ENCODE measurements at places on chromosomes 2 and 18.

DNA sequence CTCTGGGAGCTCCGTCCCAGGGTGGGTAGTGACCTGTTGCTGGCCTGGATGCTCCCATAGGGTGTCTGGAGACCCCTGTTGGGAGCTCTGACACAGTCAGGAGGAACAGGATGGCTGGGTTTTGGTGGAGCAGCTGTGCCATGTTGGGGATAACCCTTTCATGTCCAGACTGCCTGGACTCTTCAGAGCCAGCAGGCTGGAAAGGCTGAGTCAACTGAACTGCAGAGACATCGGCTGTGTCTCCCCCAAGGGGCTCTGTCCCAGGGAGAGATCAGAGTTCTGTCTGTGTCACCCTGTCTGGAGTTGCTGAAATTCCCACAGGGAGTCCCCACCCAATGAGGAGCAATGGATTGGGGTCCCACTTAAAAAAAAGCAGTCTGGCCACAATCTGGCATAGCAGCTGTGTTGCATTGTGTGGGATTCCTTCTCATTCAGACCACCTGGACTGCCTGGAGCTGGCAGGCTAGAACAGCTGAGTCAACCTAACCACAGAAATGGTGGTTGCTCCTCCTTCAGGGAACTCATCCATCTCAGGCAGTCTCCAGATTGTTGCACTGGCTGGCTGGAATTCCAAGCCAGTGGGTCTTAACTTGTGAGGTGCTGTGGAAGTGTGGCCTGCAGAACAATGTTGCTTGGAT, 37.2 kb downstream of the AGPS start:
- DNase-seq = no peak

- DNase-seq = no peak
Measured at GRCh38 chr2:145023334-145023934, 503.5 kb upstream of the ZEB2 start.

- DNase-seq = no peak
Measured at GRCh38 chr2:7020468-7020867, 103.3 kb downstream of the RNF144A start.

- DNase-seq = no peak
Measured at GRCh38 chr18:56541340-56541739, 97.1 kb downstream of the TXNL1 start.

DNA sequence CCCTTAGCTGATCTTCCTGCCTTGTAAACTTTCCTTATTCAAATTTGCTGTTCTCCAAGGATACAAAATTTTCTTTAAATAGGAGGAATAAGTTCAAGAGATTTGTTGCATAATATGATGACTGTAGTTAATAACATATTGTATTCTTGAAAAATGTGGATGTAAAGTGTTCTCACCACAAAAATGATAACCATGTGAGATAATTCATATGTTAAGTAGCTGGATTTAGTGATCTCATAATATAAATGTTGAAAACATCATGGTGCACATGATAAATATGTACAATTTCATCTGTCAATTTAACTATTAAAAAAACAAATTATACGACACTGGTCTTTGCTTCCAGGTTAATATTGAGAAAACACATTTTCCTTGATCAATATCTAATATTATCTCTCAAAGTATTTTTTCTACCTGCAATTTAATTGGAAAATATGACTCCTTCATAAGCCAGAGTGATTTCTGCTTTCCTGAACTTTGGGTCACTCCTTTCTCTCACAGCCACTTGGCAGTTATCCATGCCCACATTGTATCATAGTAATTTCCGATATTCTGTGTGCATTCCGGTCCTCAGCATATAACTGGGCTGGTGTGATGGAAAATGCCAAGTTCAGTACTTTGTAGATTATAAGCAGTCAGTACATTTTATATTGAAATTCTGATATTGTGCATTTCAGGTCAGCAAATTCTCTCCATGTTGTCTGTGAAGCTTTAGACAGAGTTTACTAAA, 152.6 kb downstream of the GULP1 start:
- no peak for DNase-seq

DNA sequence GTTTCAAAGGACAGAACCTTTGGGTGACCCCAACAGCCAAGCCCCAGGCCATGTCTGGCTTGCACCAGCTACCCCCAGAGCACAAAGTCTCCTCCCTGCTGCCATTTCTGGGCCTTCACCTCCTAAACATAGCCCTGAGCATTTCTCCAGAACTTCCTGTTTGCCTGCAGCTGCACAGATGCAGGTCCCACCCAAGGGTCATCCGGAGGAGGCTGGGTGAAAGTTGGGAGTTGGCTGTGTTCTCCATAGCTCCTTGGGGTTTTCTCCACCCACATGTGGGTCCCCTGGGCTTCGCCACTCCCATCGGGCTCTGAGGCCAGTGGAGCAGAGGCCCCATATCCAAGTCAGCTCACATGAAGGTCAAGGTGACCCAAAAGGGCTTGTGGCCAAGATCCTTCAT, 4.3 kb downstream of the TNP1 start:
- no peak for DNase-seq

GRCh38 chr18:33802955-33803354, 224.9 kb downstream of the ASXL3 start:
- DNase-seq = peak; percentile 99

DNA sequence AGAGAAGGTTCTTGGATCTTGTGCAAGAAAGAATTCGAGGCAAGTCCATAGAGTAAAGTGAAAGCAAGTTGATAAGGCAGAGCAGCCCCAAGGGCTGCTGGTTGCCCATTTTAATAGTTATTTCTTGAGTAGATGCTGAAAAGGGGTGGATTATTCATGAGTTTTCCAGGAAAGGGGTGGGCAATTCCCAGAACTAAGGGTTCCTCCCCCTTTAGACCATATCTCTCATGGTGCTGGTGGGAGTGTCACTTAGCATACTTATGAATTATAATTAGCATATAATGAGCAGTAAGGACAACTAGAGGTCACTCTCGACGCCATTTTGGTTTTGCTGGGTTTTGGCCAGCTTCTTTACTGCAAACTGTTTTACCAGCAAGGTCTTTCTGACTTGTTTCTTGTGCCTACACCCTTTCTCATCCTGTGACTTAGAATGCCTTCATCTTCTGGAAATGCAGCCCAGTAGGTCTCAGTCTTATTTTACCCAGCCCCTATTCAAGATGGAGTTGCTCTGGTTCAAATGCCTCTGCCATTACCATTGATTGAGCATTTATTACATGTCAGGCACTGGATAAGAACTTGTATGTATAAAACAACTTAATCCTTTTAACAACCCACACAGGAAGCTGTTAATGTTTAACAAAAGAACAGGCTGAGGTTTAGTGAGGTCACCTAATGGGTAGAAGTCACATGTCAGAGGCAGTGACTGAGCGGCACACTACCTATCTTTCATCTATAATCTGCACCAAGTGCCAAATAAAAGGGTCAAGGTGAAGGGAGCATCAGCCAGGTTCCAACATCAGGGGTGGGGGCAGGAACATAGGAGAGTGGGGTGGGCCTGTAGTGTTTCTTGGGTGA, 250.9 kb downstream of the ICOS start:
- DNase-seq = no peak

DNA sequence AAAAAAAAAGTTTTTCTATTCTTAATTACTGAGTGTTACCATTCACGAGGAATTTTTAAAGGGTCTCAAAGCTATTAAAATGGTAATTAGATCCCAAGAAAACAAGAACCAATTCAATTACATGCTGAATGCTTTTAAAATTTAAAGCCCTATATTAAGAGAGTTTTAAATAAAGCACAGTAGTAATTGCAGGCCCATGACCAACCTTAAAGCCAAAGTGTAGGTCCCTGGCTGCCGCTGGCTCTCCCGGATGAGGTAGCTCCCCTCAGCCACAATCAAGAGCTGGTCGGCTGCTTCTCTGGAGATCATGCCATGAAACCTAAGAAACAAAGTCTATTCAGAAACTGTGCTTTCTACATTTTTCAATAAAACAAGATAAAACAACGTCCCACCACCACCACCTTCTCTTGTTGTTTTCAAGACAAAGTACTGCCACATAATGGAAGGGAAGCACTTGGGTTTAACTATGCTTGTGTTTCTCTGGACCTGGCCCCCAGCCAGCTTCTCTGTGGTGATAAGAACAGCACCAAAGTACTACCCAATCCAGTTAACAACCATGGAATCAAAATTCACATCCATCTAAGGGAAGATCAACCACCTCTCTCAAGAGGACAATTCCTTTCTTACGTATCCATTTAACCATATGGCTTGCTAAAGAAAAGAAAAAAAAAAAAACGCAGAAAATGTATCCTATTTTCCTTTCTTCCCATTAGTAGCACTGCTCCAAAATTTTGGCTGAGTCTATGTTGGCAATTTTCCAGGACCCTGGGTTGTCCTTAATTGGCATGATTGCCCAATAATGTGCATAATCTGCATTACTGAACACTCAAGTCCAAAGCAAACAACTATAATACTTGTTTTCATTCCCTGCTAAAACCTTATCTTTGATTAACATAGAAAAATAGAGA, 90.1 kb downstream of the CHN1 start:
- DNase-seq = no peak

DNA sequence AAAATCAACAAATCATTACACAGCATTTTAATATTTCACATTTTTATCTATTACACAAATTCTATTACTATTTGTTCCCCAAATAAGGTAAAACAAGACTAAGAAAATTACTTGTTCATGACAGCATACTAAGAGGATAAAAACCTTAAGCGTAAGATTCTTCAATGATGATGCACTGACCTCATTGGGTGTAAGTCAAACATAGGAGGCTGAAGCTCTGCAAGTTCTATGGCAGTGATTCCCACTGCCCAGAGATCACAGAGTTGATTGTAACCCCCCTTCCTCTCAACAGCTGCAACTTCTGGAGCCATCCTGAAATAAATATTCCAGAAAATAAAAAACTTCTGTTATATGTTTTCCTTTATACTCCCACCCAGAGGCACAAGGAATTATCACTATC, 82.2 kb upstream of the CDKL4 start:
- no peak for DNase-seq

GRCh38 chr2:212730994-212731393, 192.4 kb upstream of the ERBB4 start:
- no peak for DNase-seq

GRCh38 chr2:204791230-204791629, 246.0 kb downstream of the PARD3B start:
- DNase-seq = no peak

- DNase-seq = no peak
Measured at GRCh38 chr2:146989741-146990140, 855.1 kb upstream of the ACVR2A start.

DNA sequence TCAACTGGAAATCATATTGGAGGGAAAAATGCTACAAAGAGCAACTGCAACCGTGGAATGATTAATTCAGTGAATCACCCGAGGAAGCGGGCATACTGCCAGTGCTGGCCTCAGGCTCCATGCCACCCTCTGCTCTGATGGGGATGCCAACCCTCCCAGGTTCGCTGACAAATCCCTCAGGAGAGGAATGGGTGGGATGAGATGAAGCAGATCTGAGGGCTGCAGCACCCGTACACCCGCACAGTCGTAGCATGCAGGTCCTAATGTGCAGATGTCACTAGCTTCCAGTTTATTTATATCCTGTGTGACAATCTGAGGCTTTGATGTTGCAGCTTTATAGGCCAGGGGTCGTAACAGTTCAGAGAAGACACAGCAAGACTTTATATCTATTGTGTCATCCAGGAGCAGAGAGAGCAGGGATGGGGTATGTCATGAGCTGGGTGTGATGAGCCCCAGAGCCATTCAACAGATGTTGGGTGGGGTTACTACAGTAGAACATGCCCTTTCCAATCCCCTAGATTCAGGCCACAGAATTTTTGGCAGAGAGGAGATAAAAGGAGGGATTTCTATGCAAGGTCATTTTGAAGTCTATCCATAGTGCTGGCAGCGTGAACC, 44.6 kb downstream of the DPP4 start:
- no peak for DNase-seq
